Activated B cell treated with CpG ODN at 0.5 μM for 24 hours (primary cell): ENCODE measurements at places on chromosomes 7 and 10. TPM values are rescaled to one million over a fixed set of nuclear protein-coding genes. Genes with fewer than 3 reads are reported as not detected.

Gene HOGA1
- total RNA-seq, result not detected in 2 replicates

GRCh38 chr7:101108961-101109360 lies 17.9 kb upstream of the SERPINE1 start:
- no peak for DNase-seq

Gene SPDYE2B
- total RNA-seq, result not detected in 2 replicates

- DNase-seq, result no peak
These were observed 171.5 kb upstream of the ADCY1 start for GRCh38 chr7:45402480-45403218.

Gene NPM3
- 48.1 and 60.7 TPM in 2 replicates for total RNA-seq

- no peak for DNase-seq
These were observed 182.8 kb upstream of the PHYHIPL start for GRCh38 chr10:58993480-58994221.

DNA sequence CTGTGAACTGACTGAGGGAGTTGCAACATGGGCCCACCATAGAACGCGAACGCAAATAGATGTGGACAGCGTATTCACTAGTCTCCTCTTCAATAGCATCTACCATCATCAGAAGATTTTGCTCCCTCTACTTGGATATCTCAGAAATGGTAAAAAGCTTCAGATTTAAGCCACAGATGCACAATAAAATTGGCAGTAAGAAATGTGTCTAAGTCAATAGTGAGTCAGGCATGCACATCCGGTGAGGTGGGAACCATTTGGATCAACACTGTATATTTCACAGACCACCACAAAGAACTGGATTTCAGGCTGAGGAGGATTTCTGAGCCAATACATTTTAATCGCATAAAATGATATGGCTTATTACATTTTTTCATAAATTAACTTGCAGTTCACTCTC lies 111.5 kb upstream of the ADAM12 start:
- DNase-seq, result no peak

- no peak for DNase-seq
These were observed 847 bp downstream of the GARS1 start for GRCh38 chr7:30595436-30596013.

Gene CALHM2
- total RNA-seq, result 17.5 and 21.4 TPM in 2 replicates

- no peak for DNase-seq
These were observed 518 bp upstream of the COMMD3 start for GRCh38 chr10:22315455-22316285.

Gene HOXA3
- not detected in 2 replicates for total RNA-seq

DNA sequence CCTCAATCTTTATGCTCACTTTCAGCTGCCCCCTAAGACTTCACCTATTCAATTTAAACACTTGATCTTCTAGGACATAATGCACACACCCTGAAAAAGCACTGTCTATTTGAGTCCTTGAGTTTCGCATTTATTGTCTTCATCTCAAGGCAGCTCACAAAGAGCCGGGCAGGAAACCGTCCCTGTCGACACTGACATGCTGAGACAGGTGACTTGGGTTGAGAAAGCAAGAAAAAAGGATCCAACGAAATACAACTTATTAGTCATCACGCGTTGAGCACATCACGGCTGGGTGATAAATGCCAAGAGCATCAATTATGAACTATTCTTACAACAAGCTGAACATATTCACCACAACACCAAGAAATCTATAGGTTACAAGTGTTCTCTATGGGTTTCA lies 91.1 kb downstream of the CALN1 start:
- DNase-seq, result no peak

DNA sequence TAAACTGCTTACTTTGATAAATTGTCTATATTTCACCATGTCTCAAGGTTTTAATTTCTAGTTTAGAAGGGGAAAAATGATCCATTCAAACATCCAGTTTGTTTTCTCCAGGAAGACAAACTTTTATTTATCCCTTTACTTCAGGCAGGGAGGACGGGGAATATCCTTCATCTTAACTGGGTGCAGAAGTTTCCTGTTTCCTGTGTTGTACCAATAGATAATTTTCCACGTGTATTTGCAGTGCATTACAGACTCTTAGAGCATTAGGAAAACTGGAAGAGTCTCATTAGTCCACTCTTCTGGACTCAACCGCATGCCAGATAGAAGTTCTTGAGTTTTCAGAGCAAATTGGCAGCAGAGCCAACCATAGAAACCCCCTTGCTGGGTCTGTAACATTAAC lies 39.4 kb upstream of the PIP4K2A start:
- no peak for DNase-seq

Gene SYT15
- total RNA-seq, result 0.86 and 1.1 TPM in 2 replicates

- no peak for DNase-seq
These were observed 611.1 kb upstream of the COBL start for GRCh38 chr7:51927738-51928137.

DNA sequence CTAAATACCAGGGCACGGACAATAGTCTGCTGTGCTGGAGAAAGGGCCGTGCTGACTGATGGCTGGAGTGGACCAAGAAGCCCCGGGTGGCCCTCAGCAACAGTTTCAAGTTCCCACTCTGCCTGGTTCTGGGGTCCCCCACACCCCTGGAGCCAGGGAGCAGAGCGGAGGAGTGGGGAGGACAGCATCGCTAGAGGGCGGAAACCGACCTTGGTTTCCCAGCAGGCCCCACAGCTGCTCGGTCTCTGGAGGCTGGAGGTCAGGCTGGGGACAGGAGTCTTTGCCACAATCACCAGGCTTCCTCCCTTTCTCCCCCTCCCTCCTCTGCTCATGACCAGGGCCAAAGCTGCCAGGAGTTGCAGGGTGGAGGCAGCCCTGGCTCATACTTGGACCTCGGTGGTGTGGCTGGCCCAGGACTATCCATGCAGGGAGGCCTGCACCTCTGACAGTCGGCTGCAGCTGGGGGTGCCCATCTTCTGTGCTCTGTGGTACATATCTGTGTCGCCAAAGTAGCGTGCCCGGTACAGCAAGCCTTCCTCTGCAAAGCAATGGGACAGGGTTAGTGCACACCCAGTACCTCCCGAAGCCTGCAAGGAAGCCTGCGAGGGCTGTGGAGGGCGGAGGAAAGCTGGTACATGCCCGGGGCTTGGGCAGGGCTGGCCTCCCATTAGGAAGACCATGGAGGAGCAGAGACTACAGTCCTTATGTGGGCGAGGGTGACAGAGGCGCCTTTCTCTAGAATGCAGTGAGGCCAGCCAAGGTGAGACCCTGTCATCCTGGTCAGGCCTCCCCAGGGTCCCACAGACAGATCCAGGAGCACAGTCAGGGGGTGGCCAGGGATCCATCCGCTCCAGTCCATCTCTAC lies 19.1 kb downstream of the DNAJB12 start:
- DNase-seq, result peak; percentile 53

DNA sequence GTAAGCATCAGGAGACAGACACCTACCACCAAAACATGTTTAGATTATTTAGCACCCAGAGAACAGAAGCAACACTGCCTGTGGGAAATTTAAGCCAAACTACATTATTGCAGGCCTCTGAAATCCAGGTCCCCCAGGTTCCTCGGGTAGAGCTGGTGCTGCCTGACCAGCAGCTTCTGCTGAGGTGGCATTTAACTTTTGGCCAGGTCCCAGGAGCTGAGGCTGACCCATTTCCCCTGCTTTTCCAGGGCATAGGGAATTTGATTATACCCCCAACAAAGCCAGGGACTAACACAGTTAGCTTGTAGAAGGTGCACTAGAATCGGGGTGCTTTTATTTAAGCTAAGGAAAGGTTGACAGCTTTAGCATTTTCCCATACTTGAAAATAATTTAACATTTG lies 4.7 kb downstream of the LRRC4 start:
- DNase-seq, result no peak

GRCh38 chr10:44068716-44069482 lies 316.0 kb downstream of the CXCL12 start:
- no peak for DNase-seq
